Stimulated activated CD8-positive, alpha-beta memory T cell treated with anti-CD3 and anti-CD28 coated beads, Interleukin-2, amount 100 ng/mL, for 1 hour (primary cell): ENCODE measurements at places on chromosomes 3 and 15.

DNA sequence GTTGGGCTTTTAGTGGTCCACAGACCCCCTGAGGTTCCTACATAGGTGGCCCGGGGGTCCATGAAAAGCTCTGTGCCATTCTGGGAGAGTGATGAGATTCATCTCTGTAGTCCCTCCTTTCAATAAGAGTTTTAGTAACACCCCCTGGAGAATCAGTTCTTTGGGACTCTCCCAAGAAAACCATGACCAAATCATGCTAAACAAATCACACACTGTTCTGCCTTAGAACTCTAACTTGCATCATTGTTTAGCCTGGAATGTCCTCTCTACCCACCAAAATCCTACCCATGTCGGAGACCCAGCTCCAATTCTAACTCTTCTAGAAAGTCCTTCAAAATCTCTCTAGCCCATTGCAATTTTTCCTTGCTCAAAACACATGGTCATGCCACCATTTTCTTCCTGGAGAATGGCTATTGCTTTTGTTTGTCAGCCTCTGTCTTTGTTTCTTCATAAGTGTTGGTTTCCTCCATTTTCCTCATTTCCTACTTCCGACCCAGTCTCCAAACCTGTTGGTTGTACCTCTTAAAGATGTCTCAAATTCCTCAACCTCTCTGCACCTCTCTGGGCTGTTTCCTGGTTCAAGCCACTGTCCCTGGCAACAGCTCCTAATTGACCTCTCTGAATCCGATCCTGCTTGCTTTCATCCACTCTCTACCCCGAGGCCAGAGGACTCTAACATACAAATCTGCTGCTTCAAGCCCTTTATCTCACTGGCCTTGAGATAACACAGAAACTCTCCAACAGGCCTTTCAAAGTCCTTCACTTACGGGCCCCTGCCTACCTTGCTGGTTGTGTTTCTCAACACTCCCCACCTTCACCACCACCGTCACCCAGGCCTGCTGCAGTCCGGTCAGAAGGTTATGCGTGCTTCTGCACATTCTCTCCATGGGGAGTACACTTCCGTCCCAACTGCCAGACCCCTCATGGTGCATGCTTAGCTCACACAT is 23.7 kb downstream of the CYP19A1 start:
- DNase-seq = no peak

DNA sequence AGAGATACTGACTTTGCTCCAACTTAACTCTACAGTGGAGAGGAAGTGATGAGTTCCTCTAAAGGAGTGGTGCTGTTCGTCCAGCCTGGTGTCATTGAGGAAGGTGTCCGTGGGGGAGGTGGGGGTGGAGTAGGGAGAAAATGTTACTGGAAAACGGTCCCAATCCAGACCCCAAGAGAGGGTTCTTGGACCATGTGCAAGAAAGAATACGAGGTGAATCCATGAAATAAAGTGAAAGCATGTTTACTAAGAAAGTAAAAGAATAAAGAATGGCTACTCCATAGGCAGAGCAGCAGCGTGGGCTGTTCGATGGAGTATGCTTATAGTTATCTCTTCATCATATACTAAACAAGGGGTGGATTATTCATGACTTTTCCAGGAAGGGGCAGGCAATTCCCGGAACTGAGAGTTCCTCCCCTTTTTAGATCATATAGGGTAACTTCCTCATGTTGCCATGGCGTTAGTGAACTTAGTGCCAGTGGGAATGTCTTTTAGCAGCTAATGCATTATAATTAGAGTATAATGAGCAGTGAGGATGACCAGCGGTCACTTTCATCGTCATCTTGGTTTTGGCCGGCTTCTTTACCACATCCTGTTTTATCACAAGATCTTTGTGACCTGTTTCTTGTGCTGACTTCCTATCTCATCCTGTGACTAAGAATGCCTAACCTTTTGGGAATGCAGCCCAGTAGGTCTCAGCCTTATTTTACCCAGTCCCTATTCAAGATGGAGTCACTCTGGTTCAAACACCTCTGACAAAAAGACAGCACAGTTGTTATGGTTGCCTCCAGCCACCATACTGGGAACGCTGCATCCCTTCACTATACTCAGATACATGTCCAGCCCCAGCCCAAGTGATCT is 38.6 kb downstream of the CLEC3B start:
- DNase-seq = peak; percentile 14

GRCh38 chr3:25652921-25653320 is 11.8 kb downstream of the TOP2B start:
- DNase-seq = no peak

GRCh38 chr3:59406943-59407342 is 357.1 kb upstream of the CFAP20DC start:
- DNase-seq = no peak

DNA sequence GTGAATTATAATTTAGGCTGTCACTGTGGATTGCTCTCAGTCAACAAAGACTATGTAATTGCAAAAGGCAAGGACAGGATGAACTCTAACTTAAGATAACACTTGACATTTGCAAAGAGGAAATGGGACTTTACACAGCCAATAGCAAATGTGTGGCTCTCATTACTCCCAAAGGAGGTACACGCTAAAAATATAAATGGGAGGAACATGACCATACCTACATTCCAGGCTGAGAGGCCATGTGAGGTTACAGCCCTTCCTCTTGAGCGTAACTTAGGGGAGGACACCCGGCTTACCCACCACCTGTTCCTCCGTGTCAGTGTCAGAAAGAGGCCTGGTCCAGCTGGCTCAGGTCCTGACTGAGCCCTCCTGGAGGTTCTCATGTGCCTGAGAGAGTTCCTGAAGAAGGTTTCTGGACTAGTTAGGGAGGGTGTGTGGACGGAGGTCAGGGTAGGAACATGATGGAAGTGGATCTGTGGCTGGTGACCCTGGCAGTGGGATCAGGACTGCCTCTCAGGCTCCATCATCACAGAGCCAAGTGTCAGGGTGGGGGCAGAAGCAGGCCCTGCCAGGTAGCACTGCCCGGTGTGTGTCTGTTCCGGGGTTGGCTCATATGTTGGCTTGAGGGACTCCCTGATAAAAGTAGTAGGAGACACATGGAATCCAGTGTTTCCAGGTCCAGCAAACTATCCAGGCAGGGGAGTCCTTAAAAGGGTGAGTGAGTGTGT is 7.9 kb downstream of the POPDC2 start:
- no peak for DNase-seq

DNA sequence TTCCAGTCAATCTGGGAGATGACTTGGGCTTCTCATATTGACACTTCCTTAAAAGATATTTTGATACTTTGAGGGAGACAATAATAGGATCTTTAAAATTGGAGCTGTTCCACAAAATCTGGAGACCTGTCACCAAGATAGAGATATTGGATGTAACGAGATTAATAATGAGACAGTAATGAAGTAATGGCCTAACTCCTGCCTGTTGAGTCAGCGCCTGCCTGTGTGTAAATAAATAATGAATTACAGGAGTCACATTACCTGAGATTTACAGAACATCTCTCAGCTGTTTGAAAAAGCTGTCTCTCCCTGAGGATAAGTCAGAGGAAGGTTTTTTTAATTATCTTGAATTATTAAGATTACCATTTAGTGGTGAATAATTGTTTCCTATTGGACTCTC is 43.8 kb upstream of the MITF start:
- no peak for DNase-seq

GRCh38 chr3:195441051-195441450 is 1.8 kb downstream of the ACAP2 start:
- DNase-seq = no peak

- DNase-seq = no peak
Measured at GRCh38 chr15:87591582-87591981, 665.0 kb downstream of the NTRK3 start.

GRCh38 chr3:185935465-185936272 is 2.1 kb downstream of the TRA2B start:
- DNase-seq = no peak

- DNase-seq = no peak
Measured at GRCh38 chr15:77167406-77167805, 96.5 kb upstream of the TSPAN3 start.

DNA sequence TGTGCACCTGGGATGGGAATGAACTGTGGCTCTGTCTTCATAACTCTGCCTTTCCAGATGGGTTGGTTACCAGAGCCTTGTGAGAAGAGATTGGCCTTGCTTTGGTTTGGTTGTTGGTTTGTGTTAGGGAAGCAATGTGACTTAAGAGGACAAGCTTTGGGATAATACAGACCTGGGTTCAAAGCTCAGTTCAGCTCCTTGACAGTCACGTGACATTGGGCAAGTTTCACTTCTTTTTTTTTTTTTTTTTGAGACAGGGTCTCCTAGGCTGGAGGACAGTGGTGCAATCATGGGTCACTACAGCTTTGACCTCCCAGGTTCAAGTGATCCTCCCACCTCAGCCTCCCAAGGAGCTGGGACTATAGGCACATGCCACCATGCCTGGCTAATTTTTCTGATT is 42.7 kb downstream of the CORO2B start:
- DNase-seq = no peak

DNA sequence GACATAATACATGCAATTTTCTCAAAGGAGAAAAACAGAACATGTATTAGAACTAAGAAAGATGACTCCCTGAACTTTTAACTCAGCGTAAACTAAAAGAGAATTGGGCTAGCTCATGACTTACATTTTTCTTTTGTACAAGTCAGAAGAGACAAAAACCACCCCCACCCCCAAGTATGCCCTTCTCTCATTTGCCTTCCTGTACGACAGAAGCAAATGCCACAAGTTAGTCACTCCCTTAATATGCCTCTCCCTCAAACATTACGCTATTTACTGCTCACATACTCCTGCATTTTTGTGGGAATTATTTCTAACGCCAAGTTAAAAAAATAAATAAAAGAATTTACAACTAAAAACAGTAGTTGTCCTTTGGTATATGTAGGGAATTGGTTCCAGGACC is 22.0 kb downstream of the CPEB1 start:
- no peak for DNase-seq

DNA sequence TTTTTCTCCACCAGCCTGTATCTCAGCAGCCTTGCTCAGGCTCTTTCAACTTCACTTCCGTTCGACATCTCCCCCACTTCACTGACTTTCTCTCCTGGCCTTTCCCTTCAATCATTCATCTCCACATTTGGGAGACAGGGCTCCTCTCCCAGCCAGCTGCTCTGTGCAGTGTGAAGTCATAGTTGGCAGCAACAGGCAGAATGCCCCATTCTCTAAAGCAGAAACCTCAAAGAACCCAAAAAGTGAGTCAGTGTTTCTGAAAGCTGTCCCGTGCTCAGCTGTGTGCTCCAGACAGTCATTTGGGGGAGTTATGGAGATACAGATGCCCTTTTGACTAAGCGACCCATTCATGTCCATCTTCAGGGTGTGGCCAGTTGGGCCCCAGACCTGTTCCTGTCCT is 54.3 kb downstream of the NTRK3 start:
- no peak for DNase-seq

GRCh38 chr3:125150525-125151441 is 61.8 kb downstream of the SLC12A8 start:
- DNase-seq = no peak

- DNase-seq = no peak
Measured at GRCh38 chr15:62150445-62150844, 14.6 kb downstream of the C2CD4B start.

- DNase-seq = no peak
Measured at GRCh38 chr3:186254676-186255650, 107.1 kb downstream of the DGKG start.

- DNase-seq = no peak
Measured at GRCh38 chr3:119786409-119786808, 4.5 kb downstream of the NR1I2 start.

DNA sequence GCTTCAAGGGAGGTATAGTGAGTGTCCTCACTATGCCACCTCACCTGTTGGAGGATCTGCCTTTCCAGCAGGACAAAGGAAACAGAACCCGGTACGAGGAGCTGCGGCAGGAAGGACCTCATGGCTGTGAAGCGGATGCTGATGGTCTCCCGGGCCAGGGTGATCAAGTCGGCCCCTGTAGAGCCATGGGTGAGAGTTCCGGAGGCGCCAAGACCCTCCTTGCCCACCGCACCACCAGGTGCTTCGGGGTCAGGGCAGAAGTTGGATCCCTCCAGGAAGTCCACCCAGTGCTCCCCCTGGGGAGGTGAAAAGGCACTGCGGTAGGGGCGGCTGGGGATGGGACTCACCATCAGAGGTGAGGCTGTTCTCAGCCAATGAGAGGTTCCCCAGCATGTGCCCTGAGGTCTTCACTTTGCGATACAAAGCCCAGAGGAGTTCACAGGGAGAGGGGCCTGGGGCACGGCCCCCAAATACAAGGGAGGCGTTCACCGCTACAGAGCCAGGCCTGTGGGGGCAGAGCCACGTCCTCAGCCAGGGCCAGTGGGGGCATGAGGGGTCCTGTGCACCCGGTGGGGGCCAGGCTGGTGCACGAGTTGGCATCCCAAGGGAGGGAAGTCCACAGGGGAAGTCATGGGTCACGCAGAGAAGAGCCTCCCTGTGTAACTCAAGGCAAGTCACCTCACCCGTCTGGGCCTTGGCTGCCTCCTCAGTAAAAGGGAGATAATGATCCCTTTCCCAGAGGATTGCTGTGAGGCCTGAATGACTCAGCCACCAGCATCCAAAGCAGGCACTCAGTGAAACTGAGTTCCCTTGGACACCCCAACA is 27.7 kb downstream of the C15orf39 start:
- no peak for DNase-seq

DNA sequence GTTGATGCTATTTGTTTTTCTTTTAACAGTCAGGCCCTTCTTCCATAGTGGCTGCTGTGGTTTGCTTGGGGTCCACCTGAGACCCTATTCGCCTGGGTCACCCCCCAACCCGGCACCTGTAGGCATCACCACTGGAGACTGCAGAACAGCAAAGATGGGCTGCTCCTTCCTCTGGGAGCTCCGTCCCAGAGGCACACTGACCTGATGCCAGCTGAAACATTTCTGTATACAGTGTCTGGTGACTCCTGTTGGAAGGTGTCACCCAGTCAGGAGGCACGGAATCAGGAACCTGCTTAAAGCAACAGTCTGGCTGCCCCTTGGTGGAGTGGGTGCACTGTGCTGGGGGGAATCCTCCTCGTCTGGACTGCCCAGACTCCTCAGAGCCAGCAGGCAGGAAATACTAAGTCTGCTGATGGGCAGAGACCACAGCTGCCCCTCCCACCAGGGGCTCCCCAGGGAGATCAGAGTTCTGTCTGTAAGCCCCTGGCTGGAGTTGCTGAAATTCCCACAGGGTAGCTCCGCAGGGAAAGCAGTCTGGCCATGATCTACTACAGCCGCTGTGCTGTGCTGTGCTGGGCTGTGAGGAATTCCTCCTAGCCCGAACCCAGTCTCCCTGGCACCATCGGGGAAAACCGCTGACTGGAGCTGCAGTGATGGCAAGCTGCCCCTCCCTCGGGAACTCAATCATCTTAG is 248.2 kb downstream of the TBC1D5 start:
- no peak for DNase-seq

DNA sequence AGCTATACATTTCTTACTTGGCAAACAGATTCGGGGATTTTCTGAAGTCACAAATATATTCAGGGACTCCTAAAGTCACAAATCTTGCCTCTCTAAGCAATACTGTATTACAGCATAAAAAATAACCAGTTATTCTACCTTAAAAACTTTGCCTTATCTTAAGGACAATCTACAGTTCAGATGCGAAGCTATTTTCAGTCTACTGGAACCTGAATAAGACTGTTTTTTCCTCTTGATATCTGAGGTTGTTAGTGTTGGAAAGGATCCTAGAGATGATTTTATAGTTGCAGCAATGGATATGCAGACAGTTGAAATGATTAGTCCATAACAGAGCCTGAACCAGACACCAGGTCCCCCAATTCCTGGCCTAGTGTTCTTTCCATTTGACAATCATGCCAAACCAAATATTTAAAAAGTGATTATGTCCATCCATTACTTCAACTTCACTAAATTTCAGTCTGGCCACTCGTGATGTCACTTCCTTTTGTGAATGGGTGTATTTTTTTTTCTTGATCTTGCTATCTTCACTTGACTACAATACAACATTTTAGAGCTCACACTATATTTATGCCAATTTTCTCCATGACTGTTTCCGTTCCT is 1.8 kb downstream of the HDGFL3 start:
- no peak for DNase-seq
